ENCODE measurements at places on chromosomes 3 and 15.

DNA sequence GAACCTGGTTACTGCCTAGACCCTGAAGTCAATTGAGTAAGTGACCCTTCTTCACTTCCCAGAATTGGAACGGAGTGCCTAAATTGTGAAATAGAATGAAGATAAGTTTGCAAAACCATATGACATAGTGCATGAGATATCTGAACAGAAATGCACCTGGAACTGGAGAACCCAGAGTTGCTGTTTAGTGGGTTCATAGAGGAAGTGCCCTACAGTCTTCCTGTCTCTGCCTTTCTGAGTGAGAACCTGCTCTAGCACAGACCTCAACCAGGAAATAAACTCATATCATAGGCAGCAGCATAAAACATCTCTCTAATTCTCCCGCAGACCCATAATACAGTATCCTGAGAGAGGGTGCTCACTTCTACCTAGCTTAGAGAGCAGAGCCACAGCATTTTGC lies 82.9 kb downstream of the EOMES start:
- no peak for DNase-seq

GRCh38 chr3:5300638-5301037 lies 113.1 kb downstream of the EDEM1 start:
- no peak for DNase-seq

- no peak for DNase-seq
Measured at GRCh38 chr3:158769549-158769948, 32.3 kb upstream of the MFSD1 start.

DNA sequence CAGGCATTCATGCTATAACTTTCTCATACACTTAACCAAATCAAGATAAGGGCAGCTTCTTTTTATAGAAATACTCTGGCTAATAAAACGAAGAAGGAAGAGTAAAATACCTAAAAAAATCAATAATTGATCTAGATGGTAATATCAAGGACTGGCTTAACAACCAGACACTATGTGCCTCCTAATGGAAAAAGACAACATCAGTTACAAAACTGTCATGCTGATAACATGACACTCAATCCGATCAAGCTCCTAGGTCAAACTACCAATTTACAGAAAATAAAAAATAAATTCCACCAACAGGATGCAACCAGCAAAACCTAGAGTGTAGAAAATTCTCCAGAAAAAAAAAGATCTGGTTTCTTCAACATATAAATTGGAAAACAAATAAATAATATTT lies 634.6 kb downstream of the IGSF11 start:
- DNase-seq: no peak

DNA sequence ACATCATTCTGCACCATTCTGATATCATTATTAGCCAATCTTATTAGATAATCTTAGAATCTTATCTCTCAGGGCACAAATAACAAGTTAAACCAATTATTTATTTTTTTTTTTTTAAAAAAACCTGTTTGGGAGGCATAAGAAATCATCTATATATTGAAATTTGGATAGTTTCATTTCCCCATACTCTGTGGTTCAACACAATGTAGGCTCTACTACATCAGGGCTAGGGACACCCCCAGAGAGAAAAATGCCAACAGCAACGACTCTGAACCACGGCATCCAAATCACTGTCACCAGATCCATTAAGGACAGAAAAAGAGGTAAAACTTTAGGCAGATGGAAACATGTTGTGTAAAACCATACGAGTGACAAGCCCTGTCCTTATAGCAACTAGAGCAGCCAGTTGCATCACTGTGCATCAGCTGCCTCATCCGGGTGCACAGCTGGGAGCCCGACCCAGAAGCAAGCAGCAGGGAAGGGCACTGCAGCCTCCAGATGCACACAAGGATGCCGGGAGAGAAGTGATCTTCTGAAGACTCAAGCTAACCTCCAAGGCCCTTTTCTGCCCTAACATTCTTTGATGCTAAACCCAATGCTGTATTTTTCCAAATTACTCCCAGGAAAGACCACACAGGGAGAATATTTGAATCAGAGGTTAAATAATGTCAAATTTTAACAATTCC lies 381.1 kb downstream of the CTNNB1 start:
- no peak for DNase-seq

DNA sequence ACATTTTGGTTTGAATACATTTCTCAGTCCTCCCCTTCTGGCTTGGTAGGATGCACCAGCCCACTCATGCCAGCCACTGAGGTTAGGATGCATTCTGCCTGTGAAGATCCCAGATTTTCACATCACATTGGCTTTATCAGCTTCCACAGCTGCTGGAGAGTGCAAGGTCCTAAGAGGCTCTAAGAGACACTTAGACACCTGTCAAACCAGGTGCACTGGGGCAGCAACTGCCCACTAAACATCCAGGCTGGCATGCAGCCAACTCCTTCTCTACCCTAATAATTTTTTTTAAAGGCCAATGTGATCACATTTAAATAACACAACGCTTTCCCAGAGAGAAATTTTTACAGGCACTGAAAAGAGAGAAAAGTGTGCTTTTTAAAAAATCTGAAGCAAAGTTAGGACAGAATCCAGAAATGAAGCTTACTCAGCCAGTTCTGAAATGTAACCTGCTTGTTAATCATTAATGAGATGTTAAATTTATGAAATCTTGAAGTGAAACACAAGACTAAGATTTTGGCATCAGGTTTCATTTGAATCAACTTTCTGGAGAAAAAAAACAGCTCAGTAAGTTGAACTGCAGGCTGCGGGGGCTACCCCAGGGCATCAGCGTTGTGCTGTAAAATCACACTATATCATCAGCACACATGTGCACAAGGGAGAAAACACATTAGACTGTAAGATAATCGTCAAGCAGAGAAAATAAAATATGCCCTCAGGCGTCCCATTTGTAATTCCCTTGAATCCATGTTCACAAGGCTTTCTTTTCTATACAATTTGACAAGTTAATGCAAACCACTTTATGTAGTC lies 312.9 kb downstream of the ZBBX start:
- no peak for DNase-seq
